ENCODE measurements at places on chromosomes 7 and 10. TPM values are rescaled to one million over a fixed set of nuclear protein-coding genes. Genes with fewer than 3 reads are reported as not detected.

EFCAB10 gene
- total RNA-seq: not detected

DNA sequence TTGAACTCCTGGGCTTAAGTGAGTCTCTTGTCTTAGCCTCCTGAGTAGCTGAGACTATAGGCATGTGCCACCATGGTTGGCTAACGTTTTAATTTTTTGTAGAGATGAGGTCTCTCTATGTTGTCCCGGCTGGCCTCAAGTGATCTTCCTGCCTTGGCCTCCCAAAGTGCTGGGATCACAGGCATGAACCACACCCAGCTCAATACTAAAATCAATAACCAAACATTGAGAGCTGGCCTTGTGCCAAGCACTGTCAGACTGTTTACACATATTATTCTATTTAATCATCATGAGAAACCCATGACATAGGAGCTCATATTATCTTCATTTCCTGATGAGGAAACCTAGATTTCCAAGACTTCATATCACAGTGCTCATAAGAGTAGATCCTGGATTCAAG is 251.2 kb downstream of the BAMBI start:
- H3K27me3 ChIP-seq: no peaks in the 10 kb centered on the region
- H3K4me3 ChIP-seq: no peak overlapping the region
- no peak overlapping the region for H3K27ac ChIP-seq

FAM241B gene
- 7.2 TPM for total RNA-seq

DNA sequence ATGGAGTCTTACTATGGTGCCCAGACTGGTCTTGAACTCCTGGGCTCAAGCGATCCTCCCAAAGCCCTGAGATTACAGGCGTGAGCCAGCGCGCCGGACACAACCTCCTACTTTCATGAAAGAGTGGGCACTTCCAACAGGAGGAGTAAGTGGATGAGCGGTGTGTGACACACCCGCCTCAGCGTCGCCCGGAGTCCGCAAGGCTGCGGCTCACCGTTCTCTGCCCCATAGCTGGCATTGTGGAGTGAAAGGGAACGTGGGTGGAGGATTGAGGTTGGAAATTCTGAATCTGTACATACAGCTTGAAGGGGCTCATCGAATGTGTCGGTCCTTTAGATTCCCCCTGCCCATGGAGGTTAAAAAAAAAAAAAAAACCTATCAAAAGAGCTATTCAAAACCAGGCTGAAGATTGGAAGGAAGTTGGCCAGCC is 524 bp upstream of the PRXL2A start:
- peak overlapping the region; percentile 86 for H3K4me3 ChIP-seq
- DNase-seq: peak; percentile 62
- H3K36me3 ChIP-seq: no peaks in the 10 kb centered on the region
- peaks cover 38% of the 10 kb centered on the region for H3K4me1 ChIP-seq
- H3K27ac ChIP-seq: peak overlapping the region; percentile 93

DNA sequence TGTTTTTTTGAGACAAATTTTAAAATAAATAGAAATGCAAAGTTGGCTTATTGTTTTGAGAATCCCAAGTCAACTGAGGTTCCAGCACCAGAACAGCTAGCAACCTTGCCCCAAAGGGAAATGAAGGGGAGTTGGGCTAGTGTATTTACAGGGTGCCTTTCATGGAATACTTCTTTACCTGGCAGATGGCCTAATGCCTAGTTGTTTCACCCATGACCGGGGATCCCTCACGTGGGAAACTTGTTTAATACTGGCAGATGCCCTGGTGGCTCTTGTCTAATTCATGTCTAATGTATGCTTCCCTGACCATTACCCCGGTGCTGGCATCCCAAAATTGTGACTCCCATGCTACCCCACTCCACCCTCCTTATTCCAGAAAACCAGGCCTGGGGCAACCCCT is 861.1 kb upstream of the ZWINT start:
- no peak overlapping the region for H3K27ac ChIP-seq
- no peak overlapping the region for H3K4me3 ChIP-seq
- no peak for DNase-seq
- H3K27me3 ChIP-seq: no peaks in the 10 kb centered on the region
- H3K36me3 ChIP-seq: no peaks in the 10 kb centered on the region
- no peaks in the 10 kb centered on the region for H3K4me1 ChIP-seq

Data from thyroid gland (tissue), 4 donors.